ENCODE measurements at places on chromosomes 6 and 20. TPM values are rescaled to one million over a fixed set of nuclear protein-coding genes. Genes with fewer than 3 reads are reported as not detected.
A peak's percentile ranks its signal among the peaks of the same experiment; 100 is the strongest.

GABRR2 gene
- total RNA-seq: 0.51 TPM

- H3K27me3 ChIP-seq: no peaks in the 10 kb centered on the region
- no peak overlapping the region for H3K4me3 ChIP-seq
- H3K4me1 ChIP-seq: peaks cover 20% of the 10 kb centered on the region
- peaks cover 68% of the 10 kb centered on the region for H3K36me3 ChIP-seq
Observed at GRCh38 chr6:151096691-151097606, 142.8 kb upstream of the AKAP12 start.

DNA sequence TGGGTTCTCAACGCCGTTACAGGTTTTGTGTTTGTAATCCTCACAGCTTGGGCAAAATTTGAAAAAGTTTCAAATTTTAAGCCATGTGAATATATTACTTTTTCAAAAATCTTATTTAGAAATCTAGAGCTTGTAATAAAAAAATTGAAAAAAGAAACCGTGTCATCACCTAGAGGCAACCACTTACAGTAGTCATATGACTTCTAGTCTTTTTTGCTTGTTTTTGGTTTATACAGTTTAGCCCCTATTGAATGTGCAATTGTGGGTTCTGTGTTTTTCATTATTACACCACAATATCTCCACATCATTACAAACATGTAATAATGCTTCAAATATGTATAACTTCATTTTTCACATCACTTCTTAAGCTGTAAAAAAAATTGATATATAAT lies 888 bp downstream of the DYNLRB1 start:
- H3K27ac ChIP-seq: peak overlapping the region; percentile 92
- H3K27me3 ChIP-seq: no peaks in the 10 kb centered on the region
- no peak for DNase-seq
- peak overlapping the region; percentile 98 for H3K4me3 ChIP-seq
- H3K36me3 ChIP-seq: peaks cover 12% of the 10 kb centered on the region

- H3K36me3 ChIP-seq: peaks cover 3% of the 10 kb centered on the region
- peak; percentile 53 for DNase-seq
- H3K27ac ChIP-seq: no peak overlapping the region
- peaks cover 2% of the 10 kb centered on the region for H3K4me1 ChIP-seq
Observed at GRCh38 chr6:109713097-109713496, 22.0 kb downstream of the FIG4 start.

DNA sequence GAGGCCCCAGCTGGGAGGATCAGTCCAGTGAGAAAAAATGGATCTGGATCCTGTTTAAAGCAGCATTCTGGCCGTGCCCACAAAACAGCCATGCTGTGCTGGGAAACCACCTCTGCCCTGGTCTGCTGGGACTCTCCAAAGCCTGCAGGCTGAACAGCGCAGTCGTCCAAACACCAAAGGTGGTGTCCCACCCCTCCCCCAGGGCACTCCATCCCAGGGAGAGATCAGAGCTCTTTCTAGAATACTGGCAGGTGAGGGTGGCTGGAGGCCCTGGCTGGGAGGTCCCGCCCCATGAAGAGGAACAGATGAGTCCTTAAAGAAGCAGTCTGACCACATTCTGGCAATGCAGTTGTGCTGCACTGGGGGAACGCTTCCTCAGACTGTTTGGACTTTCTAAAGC lies 84.6 kb downstream of the MRAP2 start:
- DNase-seq: no peak
- peaks cover 14% of the 10 kb centered on the region for H3K36me3 ChIP-seq
- no peaks in the 10 kb centered on the region for H3K4me1 ChIP-seq
- no peak overlapping the region for H3K4me3 ChIP-seq

SYCP2L gene
- 0.10 TPM for total RNA-seq

DNA sequence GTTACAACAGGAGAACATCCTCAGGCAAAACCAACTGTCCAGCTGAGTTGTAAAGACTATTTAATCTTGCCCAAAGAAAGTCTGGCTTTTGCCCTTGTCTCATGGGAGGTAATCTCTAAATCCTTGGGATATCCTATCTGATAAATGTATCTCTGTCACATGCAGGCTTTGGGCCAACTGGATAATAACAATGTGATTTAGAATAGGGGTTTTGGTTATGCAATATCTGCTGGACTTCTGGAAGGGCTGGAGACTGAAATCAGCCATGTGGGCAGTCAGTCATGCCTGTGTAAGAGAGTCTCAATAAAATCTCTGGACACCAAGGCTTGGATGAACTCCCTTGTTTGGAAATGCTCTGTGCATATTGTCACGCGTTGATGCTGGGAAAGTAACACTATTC lies 56.3 kb upstream of the PRL start:
- no peaks in the 10 kb centered on the region for H3K4me1 ChIP-seq
- no peak overlapping the region for H3K4me3 ChIP-seq

DNA sequence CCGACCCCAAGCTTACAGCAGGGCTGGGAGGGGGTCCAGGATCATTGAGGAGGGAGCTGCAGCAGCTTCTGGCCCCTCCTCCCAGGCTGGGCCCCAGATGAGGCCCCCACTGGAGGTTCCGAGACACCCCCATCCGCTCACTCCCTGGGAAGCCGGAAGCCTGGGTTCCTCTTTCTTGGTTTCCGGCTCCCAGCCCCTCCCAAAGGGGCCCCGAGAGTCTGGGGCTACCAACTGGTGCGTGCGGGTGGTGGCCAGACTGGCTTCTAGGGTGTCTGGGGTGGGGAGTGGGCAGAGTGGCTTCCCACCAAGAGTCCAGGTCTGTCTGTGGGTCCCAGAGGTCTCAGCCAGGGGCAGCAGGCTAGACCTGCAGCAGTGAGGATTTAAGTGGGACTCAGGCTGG lies 2.2 kb downstream of the RGS19 start:
- peak; percentile 68 for DNase-seq
- peak overlapping the region; percentile 90 for H3K4me3 ChIP-seq
- no peaks in the 10 kb centered on the region for H3K27me3 ChIP-seq
- H3K4me1 ChIP-seq: peaks cover 15% of the 10 kb centered on the region
- H3K36me3 ChIP-seq: peaks cover 3% of the 10 kb centered on the region

REM1 gene
- not detected for total RNA-seq

DNA sequence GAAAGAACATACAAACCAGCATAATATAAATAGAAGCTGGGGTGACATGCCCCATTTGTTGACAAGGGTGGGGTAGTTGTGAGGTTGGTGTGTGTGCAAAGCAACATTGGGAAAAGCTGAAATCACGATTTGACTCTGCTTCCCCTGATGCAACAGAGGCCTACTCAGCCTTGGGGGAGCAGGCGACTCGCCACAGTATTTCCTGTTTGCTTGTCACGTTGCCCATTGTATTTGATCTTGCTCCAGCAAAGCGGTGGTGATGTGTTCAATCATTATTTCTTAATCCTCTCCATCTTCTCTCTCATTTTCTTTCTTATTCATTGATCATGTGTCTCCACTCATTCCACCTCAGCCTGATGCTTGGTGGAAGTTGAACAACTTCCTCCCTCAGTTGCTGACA lies 165.8 kb upstream of the CITED2 start:
- peaks cover 44% of the 10 kb centered on the region for H3K4me1 ChIP-seq
- H3K36me3 ChIP-seq: no peaks in the 10 kb centered on the region
- peak overlapping the region; percentile 84 for H3K27ac ChIP-seq
- H3K27me3 ChIP-seq: no peaks in the 10 kb centered on the region
- peak overlapping the region; percentile 38 for H3K4me3 ChIP-seq
- peak; percentile 82 for DNase-seq

GRCh38 chr20:57135875-57136274 lies 130.6 kb downstream of the BMP7 start:
- H3K36me3 ChIP-seq: no peaks in the 10 kb centered on the region
- no peak overlapping the region for H3K4me3 ChIP-seq
- no peaks in the 10 kb centered on the region for H3K4me1 ChIP-seq
- no peak overlapping the region for H3K27ac ChIP-seq
- H3K27me3 ChIP-seq: peaks cover 11% of the 10 kb centered on the region
- DNase-seq: no peak

- H3K27me3 ChIP-seq: no peaks in the 10 kb centered on the region
- H3K4me1 ChIP-seq: no peaks in the 10 kb centered on the region
- no peak for DNase-seq
Observed at GRCh38 chr6:55052846-55053245, 121.5 kb upstream of the HCRTR2 start.

DNA sequence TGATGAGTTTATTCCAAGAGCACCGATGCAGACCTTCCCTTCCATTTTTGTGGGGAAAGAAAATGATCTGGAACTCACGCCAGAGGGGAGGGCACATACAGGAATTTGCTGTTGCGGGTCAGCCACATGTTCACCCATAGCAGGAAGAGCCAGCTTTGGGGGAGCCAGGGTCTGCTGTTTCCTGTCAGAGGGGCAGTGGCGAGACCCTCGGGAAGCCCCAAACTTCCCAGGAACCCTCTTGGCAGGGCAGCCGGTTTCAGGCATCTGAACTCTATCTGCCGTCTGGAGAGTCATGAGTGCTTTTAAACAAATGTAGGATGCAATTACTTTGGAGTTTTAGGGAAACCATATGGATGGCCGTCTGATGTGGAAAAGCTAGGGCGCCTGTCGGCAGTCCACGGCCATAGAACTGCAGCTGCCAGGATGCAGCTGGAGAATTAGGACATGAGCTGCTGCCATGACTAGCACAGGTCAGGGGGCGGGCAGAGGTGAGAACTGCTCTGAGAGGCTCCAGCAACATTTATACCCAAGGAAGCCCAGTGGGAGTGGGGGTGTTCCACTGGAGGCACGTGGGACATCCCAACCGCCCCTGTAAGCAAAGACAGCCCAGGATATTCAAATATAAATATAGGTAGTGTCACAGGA lies 14.8 kb upstream of the SERPINB9 start:
- H3K27me3 ChIP-seq: no peaks in the 10 kb centered on the region
- DNase-seq: no peak
- peaks cover 16% of the 10 kb centered on the region for H3K4me1 ChIP-seq
- H3K36me3 ChIP-seq: no peaks in the 10 kb centered on the region
- no peak overlapping the region for H3K27ac ChIP-seq

- no peak for DNase-seq
- no peak overlapping the region for H3K27ac ChIP-seq
- no peaks in the 10 kb centered on the region for H3K36me3 ChIP-seq
- no peaks in the 10 kb centered on the region for H3K27me3 ChIP-seq
- H3K4me1 ChIP-seq: no peaks in the 10 kb centered on the region
Observed at GRCh38 chr20:41308290-41308711, 9.2 kb downstream of the ZHX3 start.

- peak; percentile 30 for DNase-seq
- H3K36me3 ChIP-seq: peaks cover 3% of the 10 kb centered on the region
- peak overlapping the region; percentile 10 for H3K4me3 ChIP-seq
- peaks cover 31% of the 10 kb centered on the region for H3K4me1 ChIP-seq
- peak overlapping the region; percentile 56 for H3K27ac ChIP-seq
- no peaks in the 10 kb centered on the region for H3K27me3 ChIP-seq
Observed at GRCh38 chr20:5835321-5835821, 85.2 kb downstream of the SHLD1 start.

- DNase-seq: no peak
- H3K4me3 ChIP-seq: no peak overlapping the region
- H3K36me3 ChIP-seq: peaks cover 3% of the 10 kb centered on the region
- peaks cover 12% of the 10 kb centered on the region for H3K27me3 ChIP-seq
- no peak overlapping the region for H3K27ac ChIP-seq
- H3K4me1 ChIP-seq: no peaks in the 10 kb centered on the region
Observed at GRCh38 chr6:13239530-13240455, 88.5 kb downstream of the TBC1D7 start.

DNA sequence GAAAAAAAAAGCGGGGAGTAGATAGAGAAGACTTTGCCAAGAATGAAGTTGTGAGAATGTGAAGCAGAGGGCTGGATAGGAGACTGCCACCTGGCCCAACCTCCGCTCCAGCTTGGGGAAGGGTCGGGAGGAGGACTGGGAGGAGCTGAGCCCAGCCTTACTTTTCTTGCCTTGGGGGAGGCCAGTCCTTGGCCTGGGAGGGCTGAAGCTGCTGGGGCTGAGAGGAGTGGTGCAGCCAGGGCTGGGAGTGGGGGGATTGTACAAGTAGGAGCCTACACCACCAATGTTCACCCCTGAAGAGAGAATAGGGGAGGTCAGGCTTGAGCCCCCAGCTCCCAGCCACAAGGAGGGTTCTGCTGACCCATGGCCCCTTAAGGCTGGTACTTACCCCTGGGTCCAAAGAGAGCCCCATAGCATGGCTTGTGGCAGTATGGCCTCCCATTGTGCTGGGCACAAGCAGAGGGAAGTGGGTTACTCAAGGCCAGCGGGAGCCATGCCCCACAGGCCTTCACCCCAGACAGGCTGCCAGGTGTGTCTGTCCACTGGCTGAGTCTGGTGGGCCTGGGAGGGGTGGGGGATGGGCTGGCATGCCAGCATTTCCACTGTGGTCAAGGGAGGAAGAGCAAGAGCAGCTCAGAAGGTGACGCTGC lies 1.1 kb downstream of the CRIP3 start:
- H3K4me1 ChIP-seq: peaks cover 9% of the 10 kb centered on the region
- no peak overlapping the region for H3K4me3 ChIP-seq
- no peaks in the 10 kb centered on the region for H3K27me3 ChIP-seq

- H3K36me3 ChIP-seq: no peaks in the 10 kb centered on the region
- no peak overlapping the region for H3K4me3 ChIP-seq
- no peak overlapping the region for H3K27ac ChIP-seq
Observed at GRCh38 chr6:133502441-133503335, 261.5 kb downstream of the EYA4 start.

ATAT1 gene
- total RNA-seq: 8.7 TPM

ADTRP gene
- total RNA-seq: 24.1 TPM

DNA sequence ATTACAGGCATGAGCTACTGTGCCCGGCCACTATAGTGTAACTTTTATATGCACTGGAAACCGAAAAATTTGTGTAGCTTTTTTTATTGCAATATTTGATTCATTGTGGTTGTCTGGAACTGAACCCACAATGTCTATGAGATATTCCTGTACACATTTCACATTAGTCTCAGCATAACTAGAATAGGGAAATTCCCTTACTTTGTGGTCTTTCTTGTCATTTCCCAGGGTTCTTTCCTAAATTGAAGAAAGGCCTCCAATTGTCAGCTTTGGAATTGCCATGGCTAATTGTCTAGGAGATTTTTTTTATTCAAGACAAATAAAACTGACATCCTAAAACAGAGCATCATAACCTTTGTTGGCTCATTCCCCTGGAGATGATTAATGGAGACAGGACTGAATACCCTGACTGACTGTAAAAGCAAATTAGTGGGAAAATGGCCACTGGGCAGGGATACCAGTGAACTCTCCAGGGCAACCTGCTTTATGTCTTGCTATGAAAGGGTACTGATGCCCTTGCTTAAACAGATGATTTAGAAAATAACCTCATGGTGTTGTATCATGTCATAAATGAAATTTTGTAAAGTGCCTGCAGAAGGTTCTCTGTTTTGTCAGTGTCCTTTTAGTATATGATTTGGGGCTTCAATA lies 576.9 kb downstream of the RFPL4B start:
- no peaks in the 10 kb centered on the region for H3K4me1 ChIP-seq
- H3K36me3 ChIP-seq: no peaks in the 10 kb centered on the region
- H3K4me3 ChIP-seq: no peak overlapping the region

- no peak overlapping the region for H3K4me3 ChIP-seq
- peaks cover 17% of the 10 kb centered on the region for H3K4me1 ChIP-seq
- no peaks in the 10 kb centered on the region for H3K36me3 ChIP-seq
- H3K27me3 ChIP-seq: no peaks in the 10 kb centered on the region
- DNase-seq: no peak
- no peak overlapping the region for H3K27ac ChIP-seq
Observed at GRCh38 chr20:52496191-52496590, 304.6 kb upstream of the ZFP64 start.

VWA7 gene
- 2.0 TPM for total RNA-seq

- peaks cover 15% of the 10 kb centered on the region for H3K27me3 ChIP-seq
- H3K27ac ChIP-seq: no peak overlapping the region
- H3K4me3 ChIP-seq: no peak overlapping the region
- H3K36me3 ChIP-seq: no peaks in the 10 kb centered on the region
- H3K4me1 ChIP-seq: no peaks in the 10 kb centered on the region
Observed at GRCh38 chr20:10686356-10687133, 12.7 kb upstream of the JAG1 start.

Data from activated CD4-positive, alpha-beta memory T cell treated with anti-CD3 and anti-CD28 coated beads for 36 hours (primary cell).